ENCODE measurements at places on chromosomes 5 and 9.

DNA sequence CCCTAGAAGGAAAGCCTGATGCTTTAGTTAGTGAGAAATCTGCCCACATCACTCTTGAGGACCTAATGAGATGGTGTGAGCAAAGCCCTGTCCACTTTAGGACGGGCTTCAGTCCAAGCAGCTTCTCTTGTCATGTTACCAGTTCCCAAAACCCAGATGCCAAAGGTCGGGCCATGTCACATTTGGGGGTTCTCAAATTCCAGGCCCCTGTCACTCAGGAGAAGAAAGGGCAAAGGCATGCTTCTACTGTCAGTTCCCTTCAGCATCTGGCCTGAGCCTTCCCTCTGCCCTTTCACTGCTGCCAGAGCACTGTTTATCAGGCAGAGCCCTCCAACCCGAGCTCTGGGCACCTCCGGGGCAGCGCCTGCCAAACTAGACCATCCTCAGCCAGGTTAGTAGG is 556.0 kb downstream of the BNC2 start:
- no peak for DNase-seq

- no peak for DNase-seq
Observed at GRCh38 chr5:142900927-142901326, 130.8 kb downstream of the ARHGAP26 start.

GRCh38 chr5:579746-580366 is 32.3 kb upstream of the CEP72 start:
- DNase-seq, result no peak

- DNase-seq, result no peak
Observed at GRCh38 chr9:116928884-116929283, 241.8 kb downstream of the TRIM32 start.

GRCh38 chr5:172303162-172303561 is 19.6 kb upstream of the UBTD2 start:
- DNase-seq, result no peak

GRCh38 chr5:177494346-177495195 is 2.8 kb downstream of the PDLIM7 start:
- no peak for DNase-seq

GRCh38 chr5:140202078-140202477 is 27.1 kb downstream of the CYSTM1 start:
- DNase-seq, result no peak
